RKO (cell line): ENCODE measurements at places on chromosomes 1 and 21.
A peak's percentile ranks its signal among the peaks of the same experiment; 100 is the strongest.

DNA sequence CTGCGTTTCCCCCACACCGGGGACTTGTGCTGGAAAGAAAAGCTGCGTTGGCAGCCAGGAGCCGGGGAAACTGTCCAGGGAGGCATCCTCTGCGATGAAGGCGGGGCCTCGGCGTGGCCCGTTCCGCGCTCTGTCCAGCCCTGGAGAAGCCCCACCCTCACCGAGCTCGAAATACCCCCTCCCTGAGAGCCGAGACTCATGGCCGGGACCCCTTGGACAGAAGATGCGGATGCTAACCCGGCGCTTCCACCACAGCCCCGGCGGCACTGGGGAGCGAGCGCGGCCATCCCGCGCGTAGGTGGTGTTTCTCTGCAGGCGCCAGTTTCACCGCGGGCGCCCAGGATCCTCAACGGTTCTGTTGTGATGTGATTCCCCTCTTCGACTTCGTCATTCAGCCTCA, 31.6 kb downstream of the PDE9A start:
- no peak for DNase-seq

- DNase-seq = no peak
Measured at GRCh38 chr1:118949315-118949714, 38.8 kb downstream of the TBX15 start.

GRCh38 chr1:238628110-238628509, 737.4 kb upstream of the ZP4 start:
- no peak for DNase-seq

DNA sequence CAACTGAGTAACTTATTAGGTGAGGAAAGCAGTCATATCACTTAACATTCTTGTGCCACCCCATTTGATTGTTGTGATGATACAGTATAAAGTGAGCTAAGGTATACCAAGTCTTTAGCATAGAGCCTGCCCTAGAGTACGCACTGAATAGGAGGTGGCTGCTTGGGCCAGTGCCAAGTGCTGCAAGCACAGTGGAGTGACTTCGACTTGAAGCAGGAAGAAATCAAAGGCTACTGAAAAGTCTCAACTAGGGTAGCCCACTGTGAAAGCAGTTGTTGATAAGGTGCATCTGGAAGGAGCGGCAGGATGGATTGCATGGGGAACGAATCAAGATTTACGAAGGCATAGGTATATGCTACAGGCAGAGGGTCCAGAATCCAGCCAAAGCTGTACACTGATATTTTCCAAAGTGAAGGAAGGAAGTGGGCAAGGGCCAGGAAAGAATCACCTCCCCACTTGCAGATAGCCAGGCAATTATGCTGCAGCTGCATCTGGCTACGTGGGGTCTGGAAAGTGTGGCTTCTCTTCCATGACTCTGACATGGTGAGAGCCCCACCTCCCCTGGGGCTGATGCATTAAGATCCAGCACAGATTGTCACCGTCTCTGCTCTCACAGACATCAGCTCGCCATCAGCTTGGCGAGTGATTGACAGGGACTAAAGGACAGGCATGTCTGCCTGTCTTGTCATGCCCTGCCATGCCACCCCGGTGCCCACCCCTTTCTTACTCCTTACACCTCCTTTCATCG, 287.0 kb upstream of the PLXNA2 start:
- no peak for DNase-seq

DNA sequence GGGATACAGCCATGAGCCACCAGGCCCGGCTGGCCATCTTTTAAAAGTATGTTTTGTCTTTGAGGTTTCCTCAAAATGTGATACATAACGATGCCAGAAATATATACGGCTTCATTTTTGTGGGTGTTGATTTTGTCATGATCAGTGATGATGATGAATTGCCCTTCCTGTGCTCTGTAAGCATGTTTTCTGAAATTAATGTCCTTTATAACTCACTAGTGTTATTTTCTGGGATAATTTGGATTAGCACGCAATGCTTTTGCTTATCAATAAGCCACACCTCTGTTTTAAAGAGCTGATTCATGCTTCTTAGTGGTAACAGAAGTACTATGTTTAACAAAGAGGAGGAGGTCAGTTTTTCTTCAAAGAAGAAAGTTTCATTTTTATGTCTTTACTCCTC, 25.6 kb downstream of the PHACTR4 start:
- DNase-seq = no peak

DNA sequence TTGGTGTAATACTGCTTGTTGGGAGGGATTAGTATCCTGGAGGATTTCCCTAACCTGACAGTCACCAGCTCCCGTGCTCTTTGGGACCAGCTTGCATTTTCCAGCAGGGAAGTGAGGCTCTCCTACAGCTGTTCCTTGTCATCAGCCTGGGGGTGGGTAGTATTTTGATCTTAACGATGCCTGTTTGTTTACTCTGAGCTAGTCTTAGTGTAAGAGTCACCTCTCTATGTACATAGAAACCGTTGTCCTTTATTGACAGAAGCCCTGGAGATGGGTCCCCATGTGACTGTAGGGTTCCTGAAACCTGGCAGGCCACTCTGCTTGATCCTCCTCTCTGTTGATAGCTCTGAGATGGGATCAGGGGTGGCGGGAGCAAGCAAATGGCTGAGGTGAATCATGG, 58.0 kb downstream of the ACP6 start:
- no peak for DNase-seq

GRCh38 chr1:221863635-221864034, 121.7 kb upstream of the DUSP10 start:
- no peak for DNase-seq

GRCh38 chr1:8676072-8676471, 141.4 kb downstream of the RERE start:
- no peak for DNase-seq

DNA sequence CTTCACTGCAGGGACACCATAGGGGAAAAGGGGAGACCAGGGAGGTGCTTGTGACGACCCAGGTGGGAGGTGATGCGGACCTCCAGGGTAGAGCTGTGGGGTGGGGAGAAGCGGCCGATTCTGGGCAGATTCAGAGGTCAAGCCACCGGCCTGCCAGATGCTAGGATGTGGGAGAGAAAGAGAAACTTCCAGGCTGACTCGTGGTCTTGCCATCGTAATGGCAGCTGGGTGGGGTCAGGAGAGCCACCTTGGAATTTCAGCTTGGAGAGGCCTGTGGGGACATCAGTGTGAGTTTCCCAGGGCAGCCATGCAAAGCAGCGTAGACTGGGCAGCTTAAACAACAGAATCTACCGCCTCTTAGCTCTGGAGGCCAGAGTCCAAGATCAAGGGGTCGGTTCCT, 258.0 kb upstream of the VAMP3 start:
- DNase-seq = no peak

- DNase-seq = no peak
Measured at GRCh38 chr21:38504066-38504465, 5.8 kb upstream of the ERG start.

GRCh38 chr1:22889213-22889827, 83.3 kb downstream of the LACTBL1 start:
- DNase-seq = peak; percentile 52

GRCh38 chr1:117656202-117656641, 50.4 kb downstream of the TENT5C start:
- DNase-seq = no peak

DNA sequence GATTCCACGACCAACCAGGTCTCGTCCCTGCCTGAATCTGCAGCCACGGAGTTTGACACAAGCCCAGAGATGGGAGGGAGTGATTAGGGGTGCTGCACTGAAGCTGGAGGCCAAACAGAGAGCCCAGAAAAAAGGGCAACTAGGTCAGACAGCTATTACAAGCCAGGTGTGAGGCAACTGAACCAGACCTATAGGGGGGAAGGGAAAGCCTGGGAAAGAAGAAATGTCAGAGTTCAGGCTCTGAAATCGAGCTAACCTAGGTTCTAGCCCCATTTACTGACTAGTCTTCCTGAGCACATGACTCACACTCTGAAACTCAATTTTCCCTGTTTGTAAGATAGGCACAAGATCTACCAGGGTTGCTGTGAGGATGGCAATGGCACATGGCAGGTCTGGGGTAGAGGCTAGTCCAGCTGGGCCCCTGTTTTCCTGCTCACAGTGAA, 1.7 kb downstream of the DHCR24 start:
- peak; percentile 60 for DNase-seq

DNA sequence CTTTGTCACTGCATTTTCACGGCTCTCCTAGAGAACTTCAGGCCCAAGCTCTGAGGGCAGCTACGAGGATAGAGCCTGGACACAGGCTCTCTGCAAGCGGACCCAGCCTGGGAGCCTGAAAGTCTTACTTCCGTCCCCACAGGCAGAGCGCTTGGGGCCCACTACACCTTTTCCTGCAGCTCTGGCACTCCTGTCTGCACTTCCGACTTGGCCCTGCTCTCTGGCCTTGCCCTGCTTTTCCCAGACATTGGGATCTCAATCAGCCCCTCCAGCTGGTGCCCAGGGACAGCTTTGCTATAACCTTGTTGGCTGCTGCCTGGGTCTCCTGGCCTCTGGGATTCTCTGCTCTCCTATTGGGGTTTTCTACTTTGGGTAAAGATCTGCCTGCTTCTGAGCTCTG, 27.6 kb downstream of the WNT4 start:
- DNase-seq = no peak

DNA sequence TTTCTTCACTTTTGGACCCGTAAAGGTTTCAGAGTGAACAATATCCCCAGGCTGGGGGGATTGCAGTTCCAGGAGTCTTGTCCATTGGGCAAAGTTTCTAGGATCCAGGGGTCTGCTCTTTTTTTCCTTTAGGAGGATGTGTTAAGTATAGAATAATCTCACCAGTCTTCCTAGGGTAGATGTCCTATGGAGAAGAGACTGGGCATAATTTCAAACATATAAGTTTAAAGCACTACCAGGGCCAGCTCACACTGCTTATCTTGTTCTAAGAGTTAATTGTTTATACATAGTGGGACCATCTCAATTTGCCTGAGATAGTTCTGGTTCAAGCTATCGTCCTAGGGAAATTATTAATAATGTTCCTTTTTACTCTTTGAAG, 1.2 kb downstream of the CHI3L2 start:
- no peak for DNase-seq

GRCh38 chr1:58966103-58966916, 182.5 kb upstream of the JUN start:
- DNase-seq = no peak

DNA sequence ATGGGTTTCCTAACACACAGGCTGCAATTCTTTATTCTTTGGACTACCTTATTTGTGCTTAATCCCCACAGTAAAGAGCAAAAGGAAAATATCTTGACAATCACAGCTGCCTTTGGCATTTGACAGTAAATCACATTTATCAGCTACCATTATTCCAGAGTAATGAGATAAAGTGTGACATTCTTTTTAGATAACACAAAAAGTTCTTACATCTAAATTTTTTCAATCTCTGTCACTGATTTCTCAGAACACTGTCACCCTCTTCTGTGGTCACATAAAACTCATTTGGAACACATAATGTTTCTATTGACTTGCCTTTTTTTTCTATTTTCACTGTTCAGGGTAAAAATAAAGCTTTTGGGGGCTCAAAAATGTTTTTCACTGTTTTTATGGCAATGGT, 484.6 kb downstream of the LTN1 start:
- DNase-seq = no peak

- DNase-seq = peak; percentile 68
Measured at GRCh38 chr21:45073301-45074047, 906 bp upstream of the ADARB1 start.
